ENCODE measurements at places on chromosomes 5 and 9.

GRCh38 chr5:68648944-68649857 is 433.6 kb downstream of the PIK3R1 start:
- no peak for DNase-seq

DNA sequence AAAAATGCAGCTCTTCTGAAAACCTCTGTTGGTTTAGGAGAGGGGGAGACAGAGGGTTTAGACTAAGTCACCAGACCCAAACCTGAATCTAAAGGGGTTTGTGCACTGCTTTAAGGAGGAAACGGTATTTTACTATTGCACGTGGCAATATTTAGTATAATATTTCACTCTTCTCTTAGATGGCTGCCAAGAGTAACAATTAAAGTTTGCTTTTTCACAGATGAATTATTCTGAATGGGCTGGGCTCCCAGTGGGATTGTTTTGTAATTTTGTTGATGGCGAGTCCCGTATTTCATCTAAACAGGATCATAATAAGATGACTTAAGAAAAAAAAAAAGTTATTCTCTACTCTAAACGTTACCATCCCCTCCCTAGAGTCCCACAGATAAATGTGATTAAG is 245.4 kb downstream of the PCSK5 start:
- DNase-seq = no peak

- no peak for DNase-seq
These were observed 55.2 kb downstream of the FBXL7 start for GRCh38 chr5:15555176-15555575.

- no peak for DNase-seq
These were observed 5.5 kb upstream of the NXNL2 start for GRCh38 chr9:88529496-88529895.

DNA sequence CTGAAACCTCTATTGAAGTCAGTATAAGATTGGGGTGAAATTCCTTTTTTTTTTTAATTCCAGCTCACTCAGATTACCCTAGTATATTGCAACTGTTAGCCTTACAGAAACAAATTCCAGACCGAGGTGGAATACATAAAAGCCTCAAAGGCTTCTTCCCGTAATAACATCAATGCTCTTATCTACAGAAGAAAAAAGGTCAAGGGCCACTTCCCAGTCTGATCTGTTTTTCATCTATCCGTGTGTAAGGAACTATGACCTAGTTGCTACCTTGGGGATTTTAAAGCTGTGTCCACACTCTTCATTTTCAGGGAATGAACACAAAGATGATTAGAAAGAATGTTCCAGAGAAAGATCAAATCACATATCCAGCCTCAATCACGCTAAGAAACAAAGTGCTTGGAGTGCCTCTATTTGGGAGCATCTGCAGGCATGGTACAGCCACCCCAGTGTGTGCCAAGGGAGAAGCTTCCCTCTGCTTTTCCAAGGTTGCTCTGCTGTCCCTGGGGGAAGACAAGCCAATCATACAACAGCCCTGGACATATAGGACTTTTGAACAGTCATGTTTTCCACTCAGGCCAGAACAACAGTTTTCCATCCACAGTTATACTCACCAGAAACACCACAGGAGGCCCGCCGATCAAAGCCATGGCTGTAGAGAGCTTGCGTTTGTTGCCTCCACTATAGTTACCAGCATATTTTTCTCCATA is 23.5 kb downstream of the NIPSNAP3B start:
- no peak for DNase-seq

Data from effector memory CD8-positive, alpha-beta T cell (primary cell).